ENCODE measurements at places on chromosomes 2 and 18.
A peak's percentile ranks its signal among the peaks of the same experiment; 100 is the strongest.

DNA sequence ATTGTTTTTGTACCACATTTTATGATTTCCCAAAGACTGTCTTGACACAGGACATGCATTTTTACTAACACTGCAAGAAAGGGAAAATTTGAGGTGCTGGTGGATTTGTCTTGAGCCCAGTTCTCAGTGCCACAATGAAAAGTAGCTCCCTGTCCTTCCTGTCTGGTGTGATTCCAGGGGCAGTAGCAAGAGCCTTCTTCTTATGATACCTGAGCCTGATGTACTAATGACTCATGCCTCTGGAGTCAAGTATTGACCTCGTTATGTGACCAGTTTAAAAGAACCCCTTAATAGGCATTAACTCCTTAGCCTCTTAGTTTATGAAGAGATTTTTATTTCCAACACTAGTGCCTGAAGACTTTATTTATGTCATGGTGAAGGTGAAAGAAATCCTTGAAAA lies 728.6 kb downstream of the SLC4A3 start:
- H3K27me3 ChIP-seq, result no peaks in the 10 kb centered on the region
- no peaks in the 10 kb centered on the region for H3K4me1 ChIP-seq
- H3K36me3 ChIP-seq, result no peaks in the 10 kb centered on the region
- H3K4me3 ChIP-seq, result no peak overlapping the region
- no peak for DNase-seq
- H3K27ac ChIP-seq, result no peak overlapping the region

- H3K4me3 ChIP-seq, result no peak overlapping the region
- H3K36me3 ChIP-seq, result no peaks in the 10 kb centered on the region
- no peaks in the 10 kb centered on the region for H3K4me1 ChIP-seq
- no peaks in the 10 kb centered on the region for H3K27me3 ChIP-seq
- H3K27ac ChIP-seq, result no peak overlapping the region
- no peak for DNase-seq
These were observed 31.6 kb upstream of the NEB start for GRCh38 chr2:151765760-151766410.

DNA sequence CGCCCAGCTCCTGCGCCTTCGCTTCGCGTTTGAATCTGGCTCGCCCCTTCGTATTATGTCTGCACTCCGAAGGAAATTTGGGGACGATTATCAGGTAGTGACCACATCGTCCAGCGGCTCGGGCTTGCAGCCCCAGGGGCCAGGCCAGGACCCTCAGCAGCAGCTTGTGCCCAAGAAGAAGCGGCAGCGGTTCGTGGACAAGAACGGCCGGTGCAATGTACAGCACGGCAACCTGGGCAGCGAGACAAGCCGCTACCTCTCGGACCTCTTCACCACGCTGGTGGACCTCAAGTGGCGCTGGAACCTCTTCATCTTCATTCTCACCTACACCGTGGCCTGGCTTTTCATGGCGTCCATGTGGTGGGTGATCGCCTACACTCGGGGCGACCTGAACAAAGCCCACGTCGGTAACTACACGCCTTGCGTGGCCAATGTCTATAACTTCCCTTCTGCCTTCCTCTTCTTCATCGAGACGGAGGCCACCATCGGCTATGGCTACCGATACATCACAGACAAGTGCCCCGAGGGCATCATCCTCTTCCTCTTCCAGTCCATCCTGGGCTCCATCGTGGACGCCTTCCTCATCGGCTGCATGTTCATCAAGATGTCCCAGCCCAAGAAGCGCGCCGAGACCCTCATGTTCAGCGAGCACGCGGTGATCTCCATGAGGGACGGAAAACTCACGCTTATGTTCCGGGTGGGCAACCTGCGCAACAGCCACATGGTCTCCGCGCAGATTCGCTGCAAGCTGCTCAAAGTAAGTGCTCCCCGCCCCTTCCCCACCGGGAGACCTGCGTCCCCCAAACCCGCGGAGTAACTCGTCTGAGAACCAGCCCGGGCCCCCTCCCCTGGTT lies 453 bp downstream of the KCNJ3 start:
- DNase-seq, result no peak
- H3K27ac ChIP-seq, result no peak overlapping the region
- H3K4me1 ChIP-seq, result no peaks in the 10 kb centered on the region
- H3K36me3 ChIP-seq, result no peaks in the 10 kb centered on the region
- peak overlapping the region; percentile 11 for H3K4me3 ChIP-seq

GRCh38 chr2:219277703-219278654 lies 1.2 kb upstream of the DNAJB2 start:
- no peaks in the 10 kb centered on the region for H3K27me3 ChIP-seq
- peak; percentile 70 for DNase-seq
- H3K4me1 ChIP-seq, result peaks cover 13% of the 10 kb centered on the region
- H3K4me3 ChIP-seq, result no peak overlapping the region
- peak overlapping the region; percentile 94 for H3K27ac ChIP-seq

DNA sequence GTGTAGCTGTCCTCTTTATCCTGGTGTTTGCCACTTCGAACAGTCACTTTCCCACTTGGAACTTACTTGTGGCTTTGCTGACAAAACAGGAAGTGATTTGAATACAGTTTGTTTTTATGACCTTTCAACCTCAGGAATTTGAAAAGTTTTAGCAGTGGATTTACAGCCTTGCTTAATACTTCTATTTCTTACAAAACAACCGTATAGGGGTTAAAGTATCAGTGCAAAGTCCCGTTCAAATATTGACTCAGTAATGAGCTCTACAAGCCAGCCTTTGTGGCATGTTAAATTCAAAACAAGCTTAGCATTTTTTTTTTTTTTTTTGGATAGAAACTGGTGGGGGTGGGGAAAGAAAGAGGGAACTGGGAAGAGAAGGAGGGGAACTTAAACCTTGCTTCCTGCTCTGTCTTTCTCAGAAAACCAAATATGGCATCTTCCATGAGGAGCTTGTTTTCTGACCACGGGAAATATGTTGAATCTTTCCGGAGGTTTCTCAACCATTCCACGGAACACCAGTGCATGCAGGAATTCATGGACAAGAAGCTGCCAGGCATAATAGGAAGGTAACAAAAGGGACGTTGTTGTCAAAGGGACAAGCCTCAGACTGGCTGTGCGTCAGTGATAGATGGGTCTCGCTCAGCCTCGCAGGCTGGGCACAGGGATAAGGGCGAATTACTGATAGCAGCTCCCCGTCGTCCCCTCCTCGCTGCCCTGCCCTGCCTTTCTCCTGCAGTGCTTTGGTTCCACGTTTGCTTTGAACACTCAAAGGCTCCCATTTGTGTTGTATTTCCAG lies at the start of gene HNMT:
Gene HNMT (plus strand): TSS at position 408 of the 793 bp plus-strand sequence. CDS start 19 bp downstream, at position 427.
- no peaks in the 10 kb centered on the region for H3K36me3 ChIP-seq
- peak within 1 kb of the TSS; percentile 88 for H3K27ac ChIP-seq
- no peaks in the 10 kb centered on the region for H3K27me3 ChIP-seq

GRCh38 chr2:129813404-129813803 lies 166.1 kb upstream of the RAB6C start:
- no peaks in the 10 kb centered on the region for H3K36me3 ChIP-seq
- H3K27ac ChIP-seq, result no peak overlapping the region
- no peaks in the 10 kb centered on the region for H3K4me1 ChIP-seq
- H3K27me3 ChIP-seq, result no peaks in the 10 kb centered on the region
- no peak for DNase-seq

DNA sequence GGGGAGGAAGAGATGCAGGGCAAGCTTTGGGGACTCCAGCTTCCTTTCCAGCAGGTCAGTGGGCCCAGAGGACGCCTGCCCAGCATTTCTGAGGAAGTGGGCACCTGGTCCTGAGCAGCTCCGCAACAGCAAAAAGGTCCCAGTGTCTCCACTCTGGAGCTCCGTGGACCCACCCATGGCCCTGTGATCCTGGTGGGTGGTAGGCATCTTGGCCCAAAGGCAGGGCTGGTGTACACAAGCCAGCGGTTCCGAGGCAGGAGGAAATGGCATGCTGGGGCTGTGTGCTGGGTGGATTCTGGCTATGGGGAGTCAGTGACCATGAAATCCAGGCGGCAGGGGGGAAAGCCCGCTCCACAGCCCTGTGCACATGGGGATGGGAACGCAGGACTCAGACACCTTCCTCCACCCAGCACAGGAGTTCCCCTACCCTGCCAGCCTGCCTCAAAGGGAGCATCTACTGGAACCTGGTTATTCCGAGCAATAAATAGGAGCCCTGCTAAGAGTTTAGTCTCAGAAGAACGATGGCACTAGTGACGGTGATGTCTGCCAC lies 206.0 kb downstream of the GLI2 start:
- peak overlapping the region; percentile 6 for H3K27ac ChIP-seq
- H3K27me3 ChIP-seq, result no peaks in the 10 kb centered on the region
- H3K36me3 ChIP-seq, result no peaks in the 10 kb centered on the region
- DNase-seq, result no peak
- peaks cover 20% of the 10 kb centered on the region for H3K4me1 ChIP-seq

- no peaks in the 10 kb centered on the region for H3K36me3 ChIP-seq
- no peaks in the 10 kb centered on the region for H3K4me1 ChIP-seq
- no peaks in the 10 kb centered on the region for H3K27me3 ChIP-seq
- DNase-seq, result no peak
- H3K4me3 ChIP-seq, result no peak overlapping the region
- H3K27ac ChIP-seq, result no peak overlapping the region
These were observed 301.8 kb downstream of the C1D start for GRCh38 chr2:67760995-67761394.

DNA sequence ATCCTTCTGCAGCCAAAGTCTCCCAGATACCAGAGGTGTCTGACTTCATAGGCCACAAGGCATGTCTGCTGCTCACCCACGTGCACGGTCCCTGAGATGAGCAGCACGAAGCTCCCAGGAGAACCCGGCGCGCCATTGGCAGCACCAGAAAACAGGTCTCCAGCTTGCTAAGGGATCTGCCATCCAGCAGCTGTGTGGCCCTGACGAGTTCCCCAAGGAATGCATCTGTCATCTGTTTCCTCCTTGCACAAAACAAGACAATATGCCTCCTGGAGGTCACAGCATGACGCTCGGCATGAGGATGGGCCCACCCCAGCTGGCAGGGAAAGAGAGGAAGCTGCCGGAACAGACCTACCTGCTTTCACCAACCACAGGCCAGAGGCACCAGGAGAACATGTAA lies 29.2 kb downstream of the HS6ST1 start:
- no peaks in the 10 kb centered on the region for H3K27me3 ChIP-seq
- DNase-seq, result no peak
- H3K27ac ChIP-seq, result no peak overlapping the region
- H3K4me1 ChIP-seq, result peaks cover 4% of the 10 kb centered on the region

- no peak overlapping the region for H3K4me3 ChIP-seq
- H3K36me3 ChIP-seq, result no peaks in the 10 kb centered on the region
- H3K27me3 ChIP-seq, result no peaks in the 10 kb centered on the region
- no peaks in the 10 kb centered on the region for H3K4me1 ChIP-seq
- no peak for DNase-seq
- no peak overlapping the region for H3K27ac ChIP-seq
These were observed 6.9 kb upstream of the CHRNA1 start for GRCh38 chr2:174771136-174771535.

DNA sequence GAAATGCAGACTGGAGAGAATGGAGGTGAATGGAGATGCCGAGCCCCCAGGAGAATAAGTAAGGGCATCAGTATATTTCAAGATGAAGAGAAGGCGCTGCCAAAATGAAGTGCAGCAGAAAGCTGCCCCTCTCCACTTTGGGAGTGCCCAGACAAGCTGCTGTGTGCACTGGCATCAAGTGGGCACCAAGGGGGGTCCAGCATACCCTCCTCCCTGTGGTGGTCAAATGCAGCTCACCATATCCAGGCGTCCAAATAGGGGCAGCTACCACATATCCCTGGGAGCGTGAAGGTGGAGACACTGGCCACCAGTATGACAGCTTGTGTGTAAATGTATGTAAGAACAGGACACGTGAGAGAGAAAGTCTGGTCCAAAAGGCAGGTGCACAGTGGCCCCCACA lies 236.6 kb downstream of the KLHL29 start:
- peak overlapping the region; percentile 66 for H3K27ac ChIP-seq
- H3K4me3 ChIP-seq, result no peak overlapping the region
- H3K27me3 ChIP-seq, result no peaks in the 10 kb centered on the region
- H3K4me1 ChIP-seq, result peaks cover 4% of the 10 kb centered on the region
- H3K36me3 ChIP-seq, result no peaks in the 10 kb centered on the region

- DNase-seq, result no peak
- H3K36me3 ChIP-seq, result no peaks in the 10 kb centered on the region
- H3K4me1 ChIP-seq, result no peaks in the 10 kb centered on the region
These were observed 128.9 kb upstream of the RIOK3 start for GRCh38 chr18:23324056-23324811.

DNA sequence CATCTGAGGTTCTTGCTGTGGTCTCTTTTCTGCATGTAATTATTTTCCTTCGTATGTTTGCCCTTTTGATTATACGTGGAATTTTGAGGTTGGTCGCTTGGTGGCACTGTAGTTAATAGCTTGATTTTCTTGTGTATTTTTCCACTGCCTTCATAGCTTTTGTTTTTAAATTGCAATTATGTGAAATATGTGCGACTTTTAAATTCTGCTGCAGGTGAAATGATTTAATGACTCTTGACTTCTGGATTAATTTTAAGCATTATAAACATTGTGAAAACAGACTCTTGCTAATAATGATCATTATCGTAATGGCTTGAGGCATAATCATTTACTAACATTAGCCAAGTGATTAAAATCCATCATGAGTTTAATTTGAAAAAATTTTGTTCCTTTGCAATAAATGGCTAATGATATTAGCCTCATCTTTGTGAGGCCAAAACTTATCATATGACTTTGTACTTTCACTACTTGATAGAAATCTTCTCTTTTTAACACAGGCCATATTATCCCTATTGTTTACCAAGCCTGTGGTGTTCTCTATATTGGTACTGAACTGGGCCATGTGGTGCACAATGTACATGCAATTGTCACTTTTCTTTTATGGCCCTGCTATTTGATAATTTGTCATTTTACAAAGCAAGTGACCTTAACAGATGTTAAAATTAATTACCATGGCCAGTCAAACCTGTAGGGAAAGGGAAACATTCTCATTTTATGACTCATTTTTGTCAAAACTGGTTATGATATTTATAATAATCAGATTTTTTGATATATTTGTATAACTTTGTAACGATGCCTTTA lies 62.8 kb upstream of the NEUROD1 start:
- no peak overlapping the region for H3K27ac ChIP-seq
- H3K36me3 ChIP-seq, result no peaks in the 10 kb centered on the region
- no peaks in the 10 kb centered on the region for H3K27me3 ChIP-seq
- DNase-seq, result peak; percentile 25
- H3K4me3 ChIP-seq, result no peak overlapping the region

DNA sequence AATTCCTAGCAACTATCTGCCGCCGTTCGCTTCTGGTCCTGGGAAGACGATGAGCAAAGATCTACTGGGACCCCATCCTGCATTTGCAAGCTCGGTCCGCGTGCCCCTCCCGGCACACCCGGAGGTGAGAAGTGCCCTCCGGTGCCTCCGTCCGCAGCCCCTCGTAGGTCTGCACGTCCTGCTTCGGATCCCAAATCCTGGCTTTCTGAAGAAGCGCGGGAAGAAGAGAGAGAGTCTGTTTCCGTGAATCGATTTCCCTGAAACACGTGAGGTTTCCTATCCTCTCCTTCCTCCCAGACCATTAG lies 5.0 kb upstream of the OSR1 start:
- no peaks in the 10 kb centered on the region for H3K27me3 ChIP-seq
- no peaks in the 10 kb centered on the region for H3K4me1 ChIP-seq
- no peak overlapping the region for H3K27ac ChIP-seq
- H3K4me3 ChIP-seq, result peak overlapping the region; percentile 41

GRCh38 chr2:97907369-97908100 lies 88.2 kb downstream of the TMEM131 start:
- no peak for DNase-seq
- no peak overlapping the region for H3K4me3 ChIP-seq
- H3K27ac ChIP-seq, result no peak overlapping the region
- no peaks in the 10 kb centered on the region for H3K27me3 ChIP-seq
- H3K4me1 ChIP-seq, result no peaks in the 10 kb centered on the region
- no peaks in the 10 kb centered on the region for H3K36me3 ChIP-seq

Data from prostate gland (tissue), 2 donors.